ENCODE measurements at places on chromosomes 11 and 22.

GRCh38 chr22:30822216-30823014, 127.7 kb downstream of the OSBP2 start:
- DNase-seq: no peak

- no peak for DNase-seq
Measured at GRCh38 chr11:109088086-109088485, 333.9 kb upstream of the C11orf87 start.

DNA sequence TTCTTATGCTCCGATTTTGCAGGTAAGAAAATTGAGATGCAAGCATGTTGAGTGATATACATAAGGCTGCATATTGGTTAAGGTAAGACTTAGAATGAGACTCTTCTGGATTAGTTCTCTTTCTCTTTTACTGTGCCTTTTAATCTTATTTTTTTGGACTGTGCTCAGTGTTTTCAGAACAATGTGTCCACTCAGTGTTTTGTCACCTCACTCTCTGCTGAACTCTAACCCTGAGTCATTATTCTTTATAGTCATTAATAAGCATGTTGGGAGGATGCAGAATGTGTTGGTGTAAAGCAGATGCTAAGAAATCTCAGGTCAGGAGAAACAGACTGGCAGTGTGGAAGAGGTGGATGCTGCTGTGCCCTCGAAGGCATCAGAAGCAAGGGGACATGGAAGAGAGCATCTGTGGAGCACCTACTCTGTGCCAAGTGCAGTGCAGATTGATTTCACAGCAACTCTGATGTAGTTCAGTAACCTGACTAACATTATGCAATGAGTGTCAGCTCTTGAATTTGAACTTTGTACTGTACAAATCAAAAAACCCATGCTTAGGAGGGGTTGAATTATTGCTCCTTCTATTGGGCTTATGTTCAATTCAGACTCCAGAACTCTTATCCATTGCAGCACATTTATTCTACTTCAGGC, 80.7 kb upstream of the LARGE1 start:
- DNase-seq: no peak

DNA sequence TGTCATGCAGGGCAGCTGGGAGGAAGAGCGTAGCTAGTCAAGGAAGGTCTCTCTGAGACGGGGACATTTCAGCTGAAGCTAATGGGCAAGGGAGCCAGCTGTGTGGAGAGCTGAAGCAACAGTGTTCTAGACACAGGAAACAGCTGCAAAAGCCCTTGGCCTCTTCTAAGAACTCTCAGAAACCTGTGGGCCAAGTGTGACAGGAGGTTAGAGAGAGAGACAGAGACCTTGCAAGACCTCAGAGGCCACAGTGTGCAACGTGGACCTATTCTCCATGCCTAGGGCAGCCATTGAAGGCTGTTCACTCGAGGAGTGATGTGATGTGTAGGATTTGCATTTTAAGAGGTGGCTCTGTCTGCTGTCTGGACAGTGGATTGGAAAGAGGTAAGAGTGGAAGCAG, 48.7 kb upstream of the TNRC6B start:
- DNase-seq: no peak

DNA sequence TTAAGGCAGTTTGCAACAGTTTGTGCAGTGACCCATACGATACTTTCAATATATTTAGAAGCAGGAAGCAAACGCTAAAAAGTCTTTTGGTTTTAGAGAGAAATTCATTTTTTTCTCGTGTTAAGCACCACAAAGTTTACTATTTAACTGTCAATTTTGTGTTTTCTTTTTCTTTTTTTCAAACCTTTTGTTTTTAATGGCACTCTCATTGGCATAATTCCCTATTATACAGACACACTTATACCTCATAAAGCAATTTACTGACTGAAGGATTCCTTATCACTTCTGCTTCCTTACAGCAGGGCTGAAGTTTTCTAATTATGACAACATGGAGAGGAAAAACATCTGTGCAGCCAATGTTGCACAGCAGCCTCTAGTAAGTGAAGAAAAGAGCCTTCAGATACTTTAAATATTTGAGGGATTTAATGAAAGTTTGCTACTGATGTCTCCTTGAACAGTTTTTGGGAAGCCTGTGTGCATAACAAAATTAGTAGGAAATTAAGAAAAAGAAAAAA, 2191.2 kb downstream of the LRRC4C start:
- no peak for DNase-seq

DNA sequence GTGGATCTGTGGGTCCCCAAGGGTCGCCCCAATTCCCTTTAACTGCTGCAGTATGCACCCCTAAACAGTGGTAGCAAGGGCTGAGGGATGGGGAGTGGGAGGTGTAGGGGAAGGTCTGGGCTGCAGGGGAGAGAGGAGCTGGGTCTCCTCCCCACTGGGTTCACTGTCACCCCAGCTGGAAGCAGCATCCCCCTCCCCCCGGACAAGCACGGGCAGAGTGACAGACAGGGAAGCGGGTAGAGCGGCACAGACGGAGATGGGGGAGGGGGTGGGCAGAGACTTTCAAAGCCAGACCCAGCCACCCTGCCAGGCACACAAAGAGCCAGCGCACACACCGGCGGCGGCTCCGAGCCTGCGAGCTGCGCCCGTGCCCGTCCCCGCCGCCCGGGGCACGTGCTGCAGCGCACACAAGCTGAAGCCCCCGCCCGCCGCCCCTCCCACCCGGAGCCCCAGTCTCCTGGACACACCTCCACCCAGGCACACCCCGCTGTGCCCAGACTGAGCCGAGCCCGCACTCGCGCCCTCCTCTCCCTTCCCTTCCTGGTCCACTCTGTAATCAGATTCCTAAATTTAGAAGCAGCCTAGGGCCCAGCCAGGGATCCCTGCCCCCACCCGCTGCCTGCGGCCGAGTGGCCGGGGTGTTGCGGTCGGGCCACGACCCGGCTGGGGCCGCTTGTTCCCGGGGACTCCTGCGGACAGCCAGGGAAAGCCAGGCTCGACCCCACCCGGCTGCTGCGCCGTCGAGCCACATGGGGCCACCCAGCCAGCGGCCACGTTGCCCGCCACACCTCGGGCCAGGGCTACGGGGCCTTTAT, 935 bp upstream of the RCOR2 start:
- no peak for DNase-seq

- no peak for DNase-seq
Measured at GRCh38 chr22:22452211-22452610, 56.3 kb downstream of the ZNF280B start.

Measured in NCI-H1930 (cell line).